ENCODE measurements at places on chromosomes 3 and 15.
A peak's percentile ranks its signal among the peaks of the same experiment; 100 is the strongest.

GRCh38 chr3:129558772-129559564, 16.0 kb downstream of the H1-8 start:
- DNase-seq = no peak

GRCh38 chr15:97968380-97968779, 7.9 kb downstream of the ARRDC4 start:
- no peak for DNase-seq

- DNase-seq = no peak
Observed at GRCh38 chr15:80325206-80325605, 73.2 kb upstream of the CTXND1 start.

- no peak for DNase-seq
Observed at GRCh38 chr3:126834596-126835471, 130.8 kb downstream of the CHCHD6 start.

- DNase-seq = peak; percentile 68
Observed at GRCh38 chr15:51681303-51681963, at the start of gene SCG3. Gene SCG3 (plus strand): TSS chr15:51681503. CDS start chr15:51681756, 253 bp downstream.

DNA sequence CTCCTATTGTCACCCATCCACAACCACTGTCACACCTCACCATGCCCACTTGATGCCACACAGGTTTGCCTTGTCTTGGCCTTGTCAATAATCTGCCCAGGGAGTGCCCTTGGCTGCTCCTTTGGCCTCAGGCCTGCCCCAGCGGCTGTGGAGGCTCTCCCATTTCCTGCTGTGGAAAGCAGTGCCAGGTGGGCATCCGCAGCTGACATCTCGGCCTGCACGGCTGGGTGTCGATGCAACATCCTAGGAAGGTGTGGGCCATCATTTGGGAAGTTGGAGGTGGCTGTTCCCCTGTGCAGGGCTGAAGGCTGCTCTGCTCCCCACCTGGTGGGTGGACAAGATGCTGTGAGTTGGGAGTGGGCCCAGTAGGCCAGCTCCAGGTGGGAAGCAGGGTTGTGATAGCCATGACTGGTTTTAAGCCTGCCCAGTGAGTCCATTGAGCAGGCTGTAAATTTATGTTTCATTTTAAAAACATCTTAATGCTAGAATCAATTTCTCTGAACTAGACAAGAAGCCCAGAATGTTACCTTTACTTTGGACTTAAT, 12.5 kb downstream of the DNAH1 start:
- DNase-seq = no peak

DNA sequence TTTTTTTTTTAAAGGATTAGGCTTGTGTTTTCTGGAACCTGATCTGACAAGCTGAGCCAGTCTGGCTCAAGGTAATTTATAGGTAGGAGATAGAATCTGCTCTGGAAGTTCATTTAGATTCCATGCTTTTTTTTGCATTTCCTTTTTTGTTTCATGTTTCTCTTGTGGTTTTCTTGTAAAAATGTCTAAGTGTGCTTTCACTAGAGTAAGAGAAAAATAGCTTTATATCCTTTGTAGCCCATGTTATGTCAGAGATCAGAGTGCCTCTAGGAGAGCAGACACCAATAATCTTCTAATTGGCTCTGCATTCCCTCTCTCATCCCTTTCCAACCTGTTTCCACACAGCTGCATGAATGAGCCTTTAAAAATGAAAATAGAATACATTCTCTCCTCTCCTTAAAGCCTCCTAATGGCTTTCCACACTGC, 389.8 kb upstream of the KCNMB2 start:
- DNase-seq = no peak

DNA sequence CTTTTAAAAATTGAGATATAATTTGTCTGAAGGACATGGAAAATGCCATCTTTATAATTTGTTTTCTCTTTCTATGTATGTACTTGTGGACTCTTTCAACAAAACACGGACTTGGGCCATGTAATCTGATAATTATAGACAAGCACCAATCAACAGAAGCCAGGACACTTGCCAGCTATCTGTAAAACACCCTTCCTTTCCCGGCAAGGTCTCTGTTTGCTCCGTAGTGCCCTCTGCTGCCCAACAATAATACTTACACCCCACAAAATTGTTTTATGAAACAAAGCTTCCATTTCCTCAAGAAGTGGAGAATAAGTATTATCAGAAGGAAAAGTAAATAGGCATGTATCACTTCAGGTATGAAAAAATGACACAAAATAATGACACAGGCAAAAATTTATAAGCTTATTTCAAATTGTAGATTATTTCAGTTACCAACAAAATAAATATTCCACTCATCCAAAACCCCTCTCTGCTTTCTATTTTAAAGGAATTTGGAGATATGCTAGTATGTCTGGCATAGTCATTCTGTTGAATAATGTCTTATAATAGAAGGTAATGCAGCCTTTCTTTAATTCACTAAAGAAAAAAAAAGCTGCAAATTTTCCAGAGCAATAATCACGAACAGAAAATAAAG, 32.8 kb downstream of the MYH15 start:
- peak; percentile 35 for DNase-seq

- peak; percentile 8 for DNase-seq
Observed at GRCh38 chr15:70853973-70854665, at the start of gene LARP6. Gene LARP6 (minus strand): TSS chr15:70854157. CDS start chr15:70854088, 69 bp downstream.

DNA sequence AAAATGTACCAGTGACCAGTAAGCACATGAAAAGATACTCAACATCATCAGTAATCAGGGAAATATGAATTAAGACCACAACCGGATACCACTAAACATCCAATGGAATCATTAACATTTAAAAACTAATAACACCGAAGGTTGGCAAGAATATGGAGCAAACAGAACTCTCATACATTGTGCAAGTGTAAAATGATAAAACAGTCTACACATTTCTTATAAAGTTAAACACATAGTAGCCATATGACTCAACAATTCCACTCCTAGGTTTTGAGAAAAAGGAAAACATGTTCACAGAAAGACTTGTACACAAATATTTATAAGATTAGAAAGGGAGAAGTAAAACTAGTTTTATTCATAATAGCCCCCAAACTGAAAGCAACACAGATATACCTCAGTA, 60.3 kb upstream of the SLCO2A1 start:
- DNase-seq = no peak

GRCh38 chr15:91911844-91912243, 58.3 kb downstream of the SLCO3A1 start:
- no peak for DNase-seq

Measured in NCI-H187 (cell line).